ENCODE measurements at places on chromosomes 11 and 22. TPM values are rescaled to one million over a fixed set of nuclear protein-coding genes. Genes with fewer than 3 reads are reported as not detected.

MS4A8 gene
- polyA plus RNA-seq = not detected

GRCh38 chr11:114782650-114783310, 104.5 kb downstream of the NXPE2 start:
- DNase-seq = no peak

SLC22A9 gene
- polyA plus RNA-seq = 0.11 TPM

- DNase-seq = peak; percentile 12
Observed at GRCh38 chr11:131809203-131809918, 438.9 kb downstream of the NTM start.

UBXN1 gene
- polyA plus RNA-seq = 146 TPM

DNA sequence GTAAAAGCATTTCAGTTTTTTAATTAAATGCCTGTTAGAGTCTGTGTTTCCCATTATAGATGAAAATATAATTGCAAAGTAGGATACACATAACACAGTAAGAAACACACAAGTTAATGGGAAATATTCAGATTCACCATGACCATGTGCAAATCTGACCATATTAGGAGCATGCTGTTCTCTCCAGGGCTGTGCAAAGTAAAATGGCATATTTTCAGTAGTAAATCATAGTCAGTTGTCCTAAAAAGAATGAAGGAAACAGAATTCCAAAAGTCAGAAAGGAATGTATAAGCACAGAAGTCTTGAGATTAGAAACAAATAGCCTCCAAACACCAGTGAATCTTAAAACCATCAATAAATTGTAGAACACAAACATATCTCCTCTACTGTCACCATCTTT, 44.4 kb downstream of the CNTN5 start:
- no peak for DNase-seq

DNA sequence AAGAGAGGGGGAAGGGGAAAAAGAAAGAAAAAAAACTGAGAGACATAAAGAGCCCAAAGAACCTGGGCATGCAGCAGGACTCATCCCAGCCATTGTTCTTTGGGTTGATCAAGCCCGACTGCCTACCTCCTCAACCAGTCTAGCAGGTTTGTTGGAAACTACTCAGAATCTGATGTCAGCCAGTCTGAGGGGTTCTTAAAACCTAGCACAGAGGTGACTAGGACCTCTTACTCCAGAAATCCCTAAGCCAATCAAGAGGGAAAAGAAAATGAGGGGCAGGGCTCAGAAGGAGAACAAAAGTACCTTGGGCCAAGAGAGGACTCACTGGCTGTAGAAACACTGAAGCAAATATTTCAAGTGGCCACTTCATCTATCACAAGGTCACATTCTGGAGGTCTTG, 228.0 kb downstream of the AASDHPPT start:
- no peak for DNase-seq

GRCh38 chr11:70731271-70732022, 333.1 kb downstream of the CTTN start:
- DNase-seq = no peak

GRCh38 chr22:28992565-28993356, 68.9 kb downstream of the C22orf31 start:
- no peak for DNase-seq

DNA sequence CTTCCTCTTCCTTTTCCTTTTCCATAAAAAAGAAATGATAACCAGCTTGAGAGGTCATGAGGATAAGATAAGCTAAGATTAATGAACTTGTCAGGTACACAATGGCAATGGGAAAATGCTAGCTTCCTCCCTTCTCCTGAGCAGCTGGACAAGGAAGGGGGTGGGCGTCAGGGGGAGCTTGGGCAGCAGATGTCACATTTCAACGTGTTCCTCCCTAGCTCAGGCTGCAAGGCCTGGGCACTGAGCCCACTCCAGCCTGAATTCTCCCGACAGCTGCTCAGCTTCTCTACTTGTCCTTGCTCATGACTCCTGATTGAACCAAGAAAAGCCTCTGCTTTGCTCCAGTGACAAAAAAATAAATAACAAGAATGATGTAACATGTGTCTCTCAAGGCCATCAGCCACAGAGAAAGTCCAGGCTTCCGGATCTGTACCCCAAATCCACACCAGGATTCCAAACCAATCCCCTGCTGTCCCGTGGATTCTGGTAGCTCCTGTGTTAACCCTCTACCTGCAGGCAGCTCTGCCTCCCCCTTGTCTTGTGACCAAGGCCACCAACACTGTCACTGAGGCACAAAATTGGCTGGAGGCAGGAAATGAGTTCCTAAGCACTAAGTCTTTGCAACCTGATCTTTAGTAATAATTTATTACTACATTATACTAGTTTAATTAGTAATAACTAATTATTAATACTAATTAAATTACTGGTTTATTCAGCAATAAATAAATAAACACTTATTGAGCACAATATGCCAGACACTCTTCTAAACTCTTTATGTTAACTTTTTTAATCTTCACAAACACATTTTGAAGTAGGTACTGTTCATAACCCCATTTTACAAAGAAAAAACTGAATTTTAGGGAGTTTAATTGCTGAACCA, 146.5 kb downstream of the CCDC34 start:
- DNase-seq = no peak

DNA sequence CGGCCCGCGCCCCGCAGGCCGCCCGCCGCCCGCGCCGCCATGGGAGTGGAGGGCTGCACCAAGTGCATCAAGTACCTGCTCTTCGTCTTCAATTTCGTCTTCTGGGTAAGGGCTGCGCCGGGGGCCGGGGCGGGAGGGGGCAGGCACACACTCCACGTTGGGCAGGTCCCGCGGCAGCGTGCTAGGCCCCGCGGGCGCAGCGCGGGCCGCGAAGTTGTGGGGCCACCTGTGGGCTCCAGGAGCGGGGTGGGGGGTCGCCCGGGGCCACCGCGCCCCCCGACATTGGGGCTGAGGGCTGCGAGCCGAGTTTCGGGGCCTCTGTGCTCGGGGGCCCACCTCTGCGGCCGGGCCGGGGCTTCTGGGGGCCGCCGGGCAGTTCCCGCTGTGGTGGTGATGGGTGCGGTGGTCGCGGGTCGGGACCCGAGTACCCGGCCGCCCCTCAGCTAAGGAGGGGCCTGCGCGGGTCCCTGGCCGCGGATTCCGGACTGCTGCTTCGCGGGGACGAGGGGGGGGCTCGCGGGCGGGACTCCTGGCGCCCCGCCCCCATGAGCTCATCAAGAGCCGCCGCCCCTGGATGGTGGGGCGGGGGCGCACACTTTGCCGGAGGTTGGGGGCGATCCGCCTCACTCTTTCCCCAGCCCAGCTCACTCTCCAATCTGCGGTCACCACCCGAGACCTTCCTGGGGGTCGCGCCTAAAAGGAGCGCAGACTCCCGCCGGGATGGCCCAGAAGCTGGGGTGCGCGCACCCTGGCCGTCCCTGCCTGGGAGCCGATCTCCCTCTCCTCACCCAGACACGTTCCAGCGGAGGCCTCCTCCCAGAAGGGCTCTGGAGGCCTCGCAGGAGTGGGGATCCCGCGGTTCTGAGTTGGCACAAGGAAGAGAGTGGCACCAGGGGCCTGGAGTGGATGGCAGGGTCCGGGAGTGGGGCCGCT, 667 bp downstream of the CD81 start:
- no peak for DNase-seq

GLB1L3 gene
- polyA plus RNA-seq = 1.1 TPM

DNA sequence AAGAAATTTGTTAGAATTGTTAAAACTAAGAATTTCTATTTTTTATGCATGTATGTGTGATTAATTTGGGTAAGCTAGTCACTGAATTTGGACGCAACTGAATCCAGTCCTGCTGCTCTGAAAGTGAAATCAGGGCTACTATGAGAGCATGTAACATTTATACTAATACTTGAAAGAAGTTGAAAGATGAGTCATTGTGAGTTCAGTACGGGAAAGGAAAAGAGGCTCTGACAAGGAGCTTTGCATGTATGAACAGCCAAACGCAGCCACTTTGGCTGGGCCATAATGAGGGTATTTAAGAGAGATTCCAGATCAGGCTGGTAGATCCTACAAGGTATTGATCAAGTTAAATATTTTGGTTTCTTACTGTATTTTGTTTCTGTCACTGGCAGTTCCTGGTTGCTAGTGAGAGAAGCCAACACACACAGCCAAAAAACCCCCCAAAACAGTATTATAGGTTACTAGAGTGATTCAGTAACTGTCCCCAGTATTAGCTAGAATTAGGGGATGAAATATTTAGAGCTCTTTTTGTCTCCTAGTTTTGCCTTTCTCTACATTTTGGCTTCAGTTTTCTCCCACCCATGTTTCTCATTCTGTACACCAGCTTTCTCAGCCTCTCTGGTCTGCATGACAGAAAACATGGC, 14.1 kb downstream of the AASDHPPT start:
- no peak for DNase-seq

GRCh38 chr22:50199829-50200460, 866 bp upstream of the SELENOO start:
- DNase-seq = no peak

- peak; percentile 68 for DNase-seq
Observed at GRCh38 chr11:118659314-118659952, 20.0 kb downstream of the TREH start.

DNA sequence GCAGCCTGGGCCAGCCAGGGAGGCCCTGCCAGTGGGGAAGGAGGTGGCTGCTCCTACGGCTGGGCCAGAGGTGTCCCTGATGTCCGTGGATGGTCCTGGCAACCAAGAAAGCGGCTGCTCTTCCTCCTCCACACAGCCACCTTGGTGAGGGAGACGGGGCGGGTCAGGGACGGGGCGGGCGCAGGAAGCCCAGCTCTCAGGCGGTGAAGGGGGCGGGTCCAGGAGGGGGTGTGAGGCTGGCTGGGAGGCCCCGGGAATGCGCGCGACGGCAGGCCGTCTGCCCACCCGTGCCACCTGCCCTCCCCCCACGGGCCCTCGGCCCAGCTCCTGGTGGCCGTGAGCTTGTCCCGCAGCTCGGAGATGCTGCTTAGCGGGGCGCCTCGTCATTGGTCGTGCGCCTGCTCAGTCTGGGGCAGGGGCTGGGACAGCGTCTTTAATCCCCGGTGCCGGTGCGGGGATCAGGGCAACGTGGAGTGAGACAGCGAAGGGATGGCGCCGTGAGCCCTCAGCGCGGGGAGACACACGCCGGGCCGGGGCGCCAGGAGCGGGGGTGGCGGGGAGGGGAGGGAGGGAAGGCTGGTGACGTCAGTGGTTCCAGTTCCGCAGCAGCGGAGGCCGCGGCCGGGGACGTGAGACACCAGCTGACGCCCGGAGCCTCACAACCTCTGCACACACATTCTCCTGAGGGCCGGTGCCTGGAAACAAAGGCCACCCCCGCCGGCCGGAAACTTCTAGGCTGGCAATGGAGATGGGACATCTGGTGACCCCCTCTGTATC, 6.7 kb upstream of the BRSK2 start:
- no peak for DNase-seq

GRCh38 chr11:118045191-118045590, 31.7 kb upstream of the TMPRSS4 start:
- DNase-seq = no peak

DNA sequence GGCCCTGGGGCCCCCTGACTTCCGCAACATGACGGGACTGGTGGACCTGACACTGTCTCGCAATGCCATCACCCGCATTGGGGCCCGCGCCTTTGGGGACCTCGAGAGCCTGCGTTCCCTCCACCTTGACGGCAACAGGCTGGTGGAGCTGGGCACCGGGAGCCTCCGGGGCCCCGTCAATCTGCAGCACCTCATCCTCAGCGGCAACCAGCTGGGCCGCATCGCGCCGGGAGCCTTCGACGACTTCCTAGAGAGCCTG, 992 bp downstream of the LRFN4 start:
- no peak for DNase-seq

DNA sequence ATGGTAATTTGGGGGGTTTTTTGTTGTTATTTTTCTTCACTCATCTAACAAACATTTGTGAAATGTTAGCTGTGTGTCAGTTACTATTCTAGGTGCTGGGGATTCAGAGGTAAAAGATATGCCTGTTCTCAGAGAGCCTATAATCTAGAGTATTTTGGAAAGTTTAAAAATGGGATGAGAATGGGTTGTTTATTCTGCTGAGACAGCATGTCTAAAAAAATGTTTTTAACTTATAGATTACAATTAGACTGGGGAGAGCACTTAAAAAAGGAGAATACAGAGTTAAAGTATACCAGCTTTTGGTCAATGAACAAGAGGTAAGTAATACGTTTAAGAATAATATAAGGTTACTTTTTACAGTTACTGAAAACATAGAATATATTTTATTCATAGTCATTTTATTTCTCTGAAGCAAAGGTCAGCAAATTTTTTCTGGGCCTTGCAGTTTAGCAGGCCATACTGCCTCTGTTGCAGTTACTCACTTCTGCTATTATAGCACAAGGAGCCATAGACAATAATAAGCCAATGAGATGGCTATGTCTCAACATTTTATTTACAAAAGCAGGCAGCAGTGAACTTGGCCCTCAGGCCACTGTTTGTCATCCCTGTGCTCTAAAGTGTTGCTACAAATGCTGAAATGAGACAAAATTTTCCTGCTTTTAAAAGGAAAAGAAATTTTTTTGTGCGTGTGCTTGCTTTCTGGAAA, 60.0 kb downstream of the DKK3 start:
- no peak for DNase-seq

GRCh38 chr11:6249770-6250555, 9.7 kb upstream of the CCKBR start:
- DNase-seq = no peak

GRCh38 chr22:42162728-42163489, 32.3 kb upstream of the CYP2D6 start:
- no peak for DNase-seq

DNA sequence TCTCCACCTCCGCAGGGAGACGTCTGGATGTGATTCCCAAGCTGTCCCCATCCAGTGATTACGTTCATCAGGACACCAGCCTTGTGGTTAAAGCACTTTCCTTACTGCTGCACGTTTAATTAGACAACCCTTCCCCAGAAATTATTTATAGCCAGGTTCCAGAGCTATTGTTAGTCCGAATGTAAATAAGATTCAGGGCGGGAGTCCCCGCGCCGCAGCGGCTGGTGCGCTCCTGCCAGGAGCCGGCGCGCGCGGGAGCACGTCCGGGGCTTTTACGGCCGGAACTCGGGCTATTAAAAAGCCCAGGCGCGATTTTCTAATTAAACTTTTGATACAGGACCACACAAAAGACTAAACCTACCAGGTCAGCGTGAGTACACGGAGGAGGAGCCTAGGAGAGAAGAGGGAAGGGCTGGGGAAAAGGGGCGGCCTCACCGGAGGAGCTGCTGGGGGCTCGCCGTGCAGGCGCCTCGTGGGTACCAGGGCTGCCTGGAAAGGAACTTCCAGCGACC, 538.3 kb downstream of the OPCML start:
- no peak for DNase-seq

DNA sequence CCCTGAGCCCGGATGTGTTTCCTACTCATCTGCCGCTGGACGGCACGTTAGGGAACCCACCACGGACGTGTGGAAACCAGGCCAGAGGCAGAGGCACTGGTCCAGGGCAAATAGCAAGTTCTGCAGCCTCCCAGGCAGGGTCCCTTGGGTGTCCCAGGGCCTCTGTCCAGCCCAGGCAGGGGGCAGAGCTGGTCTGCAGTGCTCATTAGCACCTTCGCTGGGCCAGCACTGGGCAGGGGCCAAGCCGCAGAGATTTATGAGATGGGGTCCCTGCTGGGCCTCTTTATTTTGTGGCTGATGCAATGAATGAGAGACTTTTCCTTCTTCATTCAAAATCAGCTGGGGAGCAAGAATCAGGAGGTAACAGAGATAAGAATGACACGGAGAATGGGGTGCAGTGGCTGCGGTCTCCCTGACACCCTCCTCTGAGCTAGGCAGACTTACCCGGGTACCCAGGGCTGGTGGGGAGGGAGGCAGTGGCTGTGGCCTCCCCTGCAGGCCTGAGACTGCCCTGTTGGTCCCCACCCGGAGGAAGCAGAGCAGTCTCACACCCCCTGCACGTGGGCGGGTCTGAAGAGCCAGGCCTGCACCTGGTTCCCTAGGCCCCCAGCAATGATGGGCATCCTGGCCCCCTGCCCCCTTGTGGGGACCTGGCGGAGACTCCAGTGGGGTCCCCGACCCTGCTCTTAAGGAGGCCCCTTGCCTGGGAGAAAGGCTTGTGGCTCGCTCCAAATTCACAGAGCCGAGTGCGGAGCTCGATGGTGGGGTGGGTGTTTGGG, 14.0 kb upstream of the PARVG start:
- no peak for DNase-seq

CATSPER1 gene
- polyA plus RNA-seq = not detected
